ENCODE measurements at places on chromosomes 13 and 19. TPM values are rescaled to one million over a fixed set of nuclear protein-coding genes. Genes with fewer than 3 reads are reported as not detected.
A peak's percentile ranks its signal among the peaks of the same experiment; 100 is the strongest.

DNA sequence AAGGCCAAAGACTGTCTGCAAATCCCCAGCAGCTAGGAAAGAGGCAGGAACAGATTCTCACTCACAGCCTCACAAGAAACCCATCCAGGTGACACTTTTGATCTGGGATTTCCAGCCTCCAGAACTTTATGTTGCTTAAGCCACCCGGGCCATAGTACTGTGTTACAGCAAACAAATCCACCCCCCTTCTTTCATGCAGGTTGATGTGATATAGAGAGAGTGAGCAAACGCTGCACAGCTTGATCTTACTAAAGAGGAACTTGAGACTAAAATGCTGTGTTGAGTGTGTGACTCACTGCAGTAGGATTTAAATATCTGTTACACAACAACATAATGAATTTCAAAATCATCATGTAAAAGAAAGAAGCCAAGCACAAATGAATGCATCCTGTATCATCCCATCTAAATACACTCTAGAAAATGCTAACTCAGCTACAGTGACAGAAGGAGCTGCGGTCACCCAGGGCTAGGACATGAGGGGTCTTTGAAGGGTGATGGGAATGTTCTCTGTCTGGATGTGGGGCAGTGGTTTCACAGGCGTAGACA lies 32.2 kb downstream of the RCBTB2 start:
- no peak overlapping the region for H3K27ac ChIP-seq
- no peak for DNase-seq
- peaks cover 79% of the 10 kb centered on the region for H3K36me3 ChIP-seq
- H3K4me1 ChIP-seq, result peaks cover 94% of the 10 kb centered on the region
- no peaks in the 10 kb centered on the region for H3K27me3 ChIP-seq
- H3K4me3 ChIP-seq, result no peak overlapping the region

Gene PRTN3
- total RNA-seq, result not detected

DNA sequence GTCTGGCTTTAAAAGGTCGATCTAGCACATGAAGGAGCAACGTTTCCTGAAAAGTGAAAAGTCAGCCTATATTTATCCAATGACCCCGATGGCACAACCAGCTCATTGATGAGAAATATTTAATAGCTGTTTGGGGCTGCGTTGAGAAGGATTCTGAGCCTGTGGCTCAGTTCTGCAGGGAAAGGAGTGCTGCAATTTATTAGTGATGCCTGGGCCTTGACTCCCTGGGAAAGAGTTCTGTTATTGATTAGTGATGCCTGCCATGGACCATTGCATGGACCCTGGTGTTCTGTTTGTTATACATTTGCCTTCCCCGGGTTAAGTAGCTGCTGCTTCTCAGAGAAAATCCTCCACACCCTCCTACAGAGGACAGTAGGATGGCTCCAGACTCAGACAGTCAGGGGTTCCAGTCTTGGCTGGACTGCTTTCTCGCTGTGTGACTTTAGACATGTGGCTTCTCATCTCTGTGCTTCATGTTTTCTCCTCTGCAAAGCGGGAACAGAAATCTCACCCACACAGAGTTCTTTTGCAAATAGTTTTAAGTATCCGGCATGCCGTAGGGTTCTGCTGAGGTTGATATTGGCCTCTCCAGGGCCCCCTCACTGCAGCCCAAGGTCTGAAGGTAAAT lies 17.7 kb upstream of the PTPRS start:
- H3K27me3 ChIP-seq, result no peaks in the 10 kb centered on the region
- H3K27ac ChIP-seq, result no peak overlapping the region
- no peak overlapping the region for H3K4me3 ChIP-seq
- no peaks in the 10 kb centered on the region for H3K36me3 ChIP-seq

- no peak overlapping the region for H3K27ac ChIP-seq
- H3K4me3 ChIP-seq, result no peak overlapping the region
- H3K4me1 ChIP-seq, result peaks cover 29% of the 10 kb centered on the region
- H3K36me3 ChIP-seq, result no peaks in the 10 kb centered on the region
- peak; percentile 45 for DNase-seq
Observed at GRCh38 chr19:44694184-44694579, 4.8 kb upstream of the CEACAM16 start.

Gene ZNF814
- total RNA-seq, result 29.0 TPM

Gene DKKL1
- not detected for total RNA-seq

Gene FUT2
- total RNA-seq, result not detected

- DNase-seq, result no peak
- H3K27ac ChIP-seq, result no peak overlapping the region
- no peaks in the 10 kb centered on the region for H3K36me3 ChIP-seq
- H3K27me3 ChIP-seq, result no peaks in the 10 kb centered on the region
- peaks cover 2% of the 10 kb centered on the region for H3K4me1 ChIP-seq
Observed at GRCh38 chr13:32086366-32086765, 54.8 kb downstream of the FRY start.

DNA sequence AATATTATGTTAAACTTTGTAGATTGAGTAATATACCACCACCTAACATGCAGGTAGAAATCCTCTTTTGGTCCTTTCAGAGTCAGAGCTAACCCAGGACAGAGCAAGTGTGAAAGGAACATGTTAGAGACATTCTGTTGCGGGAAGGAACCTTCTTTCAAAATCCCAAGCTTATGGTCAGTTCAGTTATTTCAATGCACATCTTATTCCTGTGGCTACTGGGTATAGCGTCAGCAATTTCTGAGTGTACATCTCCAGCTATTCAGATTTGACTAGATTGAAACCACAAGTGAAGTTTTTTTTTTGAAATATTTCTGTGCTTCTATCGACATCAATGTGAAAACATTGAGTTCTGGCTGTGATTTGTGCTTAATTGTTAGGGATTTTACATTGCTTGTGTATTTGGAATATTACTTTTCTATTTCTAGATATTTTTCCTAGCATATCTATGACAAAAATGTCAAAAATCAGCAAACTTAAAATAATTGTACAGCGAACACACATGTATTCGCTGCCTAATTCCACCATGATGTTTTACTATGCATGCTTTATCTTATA lies 165.3 kb downstream of the LMO7 start:
- no peaks in the 10 kb centered on the region for H3K27me3 ChIP-seq
- no peak overlapping the region for H3K27ac ChIP-seq
- DNase-seq, result no peak
- H3K36me3 ChIP-seq, result peaks cover 4% of the 10 kb centered on the region
- peaks cover 31% of the 10 kb centered on the region for H3K4me1 ChIP-seq
- no peak overlapping the region for H3K4me3 ChIP-seq

GRCh38 chr19:41546386-41546789 lies 29.6 kb upstream of the CEACAM21 start:
- peaks cover 53% of the 10 kb centered on the region for H3K4me1 ChIP-seq
- H3K27me3 ChIP-seq, result no peaks in the 10 kb centered on the region
- H3K36me3 ChIP-seq, result peaks cover 15% of the 10 kb centered on the region
- peak; percentile 52 for DNase-seq
- peak overlapping the region; percentile 83 for H3K27ac ChIP-seq

Gene NUDT19
- 12.9 TPM for total RNA-seq

Gene SYNGR4
- not detected for total RNA-seq

Gene UBL3
- total RNA-seq, result 7.3 TPM

- DNase-seq, result peak; percentile 74
- peak overlapping the region; percentile 87 for H3K4me3 ChIP-seq
Observed at GRCh38 chr19:55341171-55341588, 1.5 kb downstream of the KMT5C start.

GRCh38 chr13:42614436-42615035 lies 40.6 kb downstream of the TNFSF11 start:
- H3K27ac ChIP-seq, result no peak overlapping the region
- H3K36me3 ChIP-seq, result no peaks in the 10 kb centered on the region
- peaks cover 4% of the 10 kb centered on the region for H3K27me3 ChIP-seq
- H3K4me3 ChIP-seq, result no peak overlapping the region
- no peaks in the 10 kb centered on the region for H3K4me1 ChIP-seq

DNA sequence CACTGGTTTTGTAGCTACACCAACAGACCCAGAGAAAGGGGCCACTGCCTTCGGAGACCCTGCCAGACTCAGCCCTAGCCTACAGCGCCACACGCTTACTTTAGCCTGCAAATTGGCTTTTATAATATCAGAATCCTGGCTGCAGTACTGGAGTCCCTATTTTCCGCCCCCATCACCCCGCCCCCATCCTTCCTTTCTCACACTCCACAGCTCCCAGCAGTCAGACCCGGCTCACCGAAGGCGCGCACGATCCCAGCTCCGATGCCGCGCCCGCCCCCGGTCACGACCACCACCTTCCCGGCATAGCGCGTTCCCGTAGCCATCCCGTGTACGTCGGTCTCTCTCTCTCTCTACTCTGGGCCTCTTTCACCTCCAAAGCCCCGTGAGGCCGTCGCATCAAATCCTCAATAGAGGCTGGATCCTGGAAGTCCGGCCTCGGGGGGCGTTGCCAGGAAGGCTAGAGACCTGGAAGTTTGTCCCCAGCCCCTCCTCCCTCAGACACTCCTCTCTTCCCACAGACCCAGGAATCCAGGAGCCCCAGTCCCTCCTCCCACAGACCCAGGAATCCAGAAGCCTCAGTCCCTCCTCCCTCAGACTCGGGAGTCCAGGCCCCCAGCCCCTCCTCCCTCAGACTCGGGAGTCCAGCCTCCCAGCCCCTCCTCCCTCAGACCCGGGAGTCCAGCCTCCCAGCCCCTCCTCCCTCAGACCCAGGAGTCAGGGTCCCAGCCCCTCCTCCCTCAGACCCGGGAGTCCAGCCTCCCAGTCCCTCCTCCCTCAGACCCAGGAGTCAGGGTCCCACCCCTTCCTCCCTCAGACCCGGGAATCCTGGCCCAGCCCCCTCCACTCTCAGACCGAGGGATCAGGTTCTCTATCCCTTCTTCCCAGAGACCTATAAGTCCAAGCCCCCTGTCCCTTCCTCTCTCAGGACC lies at the start of gene HSD17B14:
TSS of gene HSD17B14 (minus strand) at position 403 of the 929 bp plus-strand sequence. CDS start at position 323, 80 bp downstream.
- H3K36me3 ChIP-seq, result no peaks in the 10 kb centered on the region
- H3K4me1 ChIP-seq, result peaks cover 21% of the 10 kb centered on the region
- no peaks in the 10 kb centered on the region for H3K27me3 ChIP-seq
- peak within 1 kb of the TSS; percentile 70 for H3K4me3 ChIP-seq
- DNase-seq, result no peak

Gene IL4I1
- 1.6 TPM for total RNA-seq

Gene CEBPA
- total RNA-seq, result not detected

Gene ZNF681
- 7.5 TPM for total RNA-seq

DNA sequence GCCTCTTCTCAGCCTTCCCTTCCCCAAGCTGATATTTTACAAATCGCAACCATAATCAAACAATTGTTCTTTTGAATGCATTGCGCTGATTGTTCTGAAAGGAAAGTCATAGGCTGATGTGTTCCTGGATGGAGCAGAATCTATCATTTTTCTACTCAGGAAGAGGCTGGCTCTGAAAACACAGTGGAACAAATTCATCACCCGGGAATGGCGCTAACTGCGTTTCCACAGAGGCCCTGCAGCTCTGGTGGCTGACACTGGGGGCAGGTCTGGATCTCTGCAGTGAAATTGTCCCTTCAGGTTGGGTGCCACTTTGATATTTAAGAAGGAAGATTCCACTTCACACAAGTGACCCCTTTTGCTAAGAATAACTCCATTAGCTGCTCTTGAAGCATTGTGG lies 1060.8 kb downstream of the UQCRFS1 start:
- no peak overlapping the region for H3K4me3 ChIP-seq
- no peak for DNase-seq
- no peaks in the 10 kb centered on the region for H3K4me1 ChIP-seq
- no peaks in the 10 kb centered on the region for H3K27me3 ChIP-seq

Gene SELENOV
- not detected for total RNA-seq

GRCh38 chr19:31629579-31630363 lies 280.5 kb upstream of the TSHZ3 start:
- H3K4me1 ChIP-seq, result no peaks in the 10 kb centered on the region
- no peaks in the 10 kb centered on the region for H3K36me3 ChIP-seq
- no peaks in the 10 kb centered on the region for H3K27me3 ChIP-seq
- no peak overlapping the region for H3K4me3 ChIP-seq

GRCh38 chr19:43711751-43712355 lies 4.0 kb upstream of the IRGC start:
- H3K4me1 ChIP-seq, result no peaks in the 10 kb centered on the region
- no peak overlapping the region for H3K27ac ChIP-seq
- H3K36me3 ChIP-seq, result no peaks in the 10 kb centered on the region
- no peak overlapping the region for H3K4me3 ChIP-seq

DNA sequence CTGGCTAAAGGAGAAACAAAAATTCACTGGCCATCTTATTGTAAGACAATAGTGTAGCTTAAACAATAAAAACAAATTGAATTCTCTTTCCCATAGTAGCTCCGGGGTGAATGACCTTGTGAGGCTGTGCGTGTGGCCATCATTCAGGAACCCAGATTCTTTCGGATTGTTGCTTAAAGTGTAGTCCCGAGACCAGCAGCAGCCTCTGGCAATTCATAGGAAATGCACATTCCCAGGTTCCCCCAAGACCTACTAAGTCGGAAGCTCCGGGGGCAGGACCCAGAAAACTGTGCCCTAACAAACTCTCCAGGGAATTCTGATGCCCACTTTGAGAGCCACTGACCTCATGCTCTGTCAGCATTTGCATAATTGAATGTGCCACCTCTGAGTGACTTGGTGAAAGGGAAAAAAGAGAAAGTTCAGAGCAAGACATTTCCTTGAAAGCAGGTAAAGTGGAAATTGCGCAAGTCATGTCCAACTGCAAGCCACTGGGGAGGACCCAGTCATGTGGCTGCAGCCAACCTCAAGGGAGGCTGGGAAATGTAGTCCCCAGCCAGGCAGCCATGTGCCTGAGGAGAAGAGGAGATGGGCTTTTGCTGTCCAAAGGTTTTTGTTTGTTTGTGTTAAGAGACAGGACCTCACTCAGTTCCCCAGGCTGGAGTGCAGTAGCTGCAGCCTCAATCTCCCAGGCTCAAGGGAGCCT lies 50.7 kb upstream of the PNMA8B start:
- H3K27me3 ChIP-seq, result peaks cover 2% of the 10 kb centered on the region
- H3K36me3 ChIP-seq, result peaks cover 3% of the 10 kb centered on the region
- DNase-seq, result peak; percentile 61
- peak overlapping the region; percentile 15 for H3K4me3 ChIP-seq

DNA sequence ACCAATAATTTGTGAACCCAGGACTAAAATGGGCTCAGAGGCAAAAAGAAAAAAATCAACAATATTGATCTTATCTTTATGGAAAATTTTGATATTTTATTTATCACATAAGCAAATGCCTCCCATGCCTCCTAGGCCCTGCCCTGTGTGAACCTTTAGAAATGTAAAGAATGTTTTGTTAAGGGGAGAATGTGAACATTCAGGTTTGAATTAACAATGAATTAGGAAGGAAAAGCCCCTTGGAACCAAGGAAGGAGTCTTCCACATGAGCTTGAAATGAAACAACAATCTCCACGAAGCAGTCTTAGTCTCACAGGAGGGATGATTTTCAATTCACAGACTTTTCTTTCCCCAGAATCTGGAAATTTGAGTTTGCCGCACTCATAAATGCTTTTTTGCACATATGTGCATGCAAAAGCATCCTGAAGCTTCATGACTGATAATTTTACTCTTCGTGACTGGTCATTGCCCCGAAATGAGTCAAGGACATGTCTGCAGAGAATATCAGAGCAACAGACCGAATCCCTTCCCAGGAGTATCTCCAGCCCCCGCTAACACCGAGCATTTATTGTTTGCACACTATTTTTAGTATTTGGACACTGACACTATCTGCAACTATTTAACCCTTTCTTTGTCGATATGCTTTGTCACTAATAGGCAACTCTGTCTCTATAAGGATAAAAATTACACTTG lies 135.2 kb downstream of the DCT start:
- no peak overlapping the region for H3K4me3 ChIP-seq
- DNase-seq, result no peak
- H3K27ac ChIP-seq, result no peak overlapping the region
- no peaks in the 10 kb centered on the region for H3K36me3 ChIP-seq
- H3K4me1 ChIP-seq, result peaks cover 7% of the 10 kb centered on the region

Measured in activated CD8-positive, alpha-beta T cell treated with anti-CD3 and anti-CD28 coated beads, Interleukin-2, amount 10 ng/mL, durations not matched to agents 7 days and 5 days (primary cell).